ENCODE measurements at places on chromosomes 3 and 15. TPM values are rescaled to one million over a fixed set of nuclear protein-coding genes. Genes with fewer than 3 reads are reported as not detected.

SERPINI2 gene
- total RNA-seq: not detected

HTR3E gene
- not detected for total RNA-seq

SLC15A2 gene
- 63.6 TPM for total RNA-seq

OR5K2 gene
- not detected for total RNA-seq

DAPK2 gene
- 73.3 TPM for total RNA-seq

ARRDC4 gene
- total RNA-seq: 31.6 TPM

ALDH1A3 gene
- total RNA-seq: 9.9 TPM

CCDC33 gene
- not detected for total RNA-seq

HLTF gene
- 20.0 TPM for total RNA-seq

MEX3B gene
- total RNA-seq: 1.9 TPM

MINAR1 gene
- 0.26 TPM for total RNA-seq

PARP15 gene
- 9.7 TPM for total RNA-seq

- no peak for DNase-seq
Observed at GRCh38 chr3:177364236-177364635, 167.0 kb upstream of the TBL1XR1 start.

- no peak for DNase-seq
Observed at GRCh38 chr3:193546129-193546528, 8.6 kb downstream of the ATP13A4 start.

DNA sequence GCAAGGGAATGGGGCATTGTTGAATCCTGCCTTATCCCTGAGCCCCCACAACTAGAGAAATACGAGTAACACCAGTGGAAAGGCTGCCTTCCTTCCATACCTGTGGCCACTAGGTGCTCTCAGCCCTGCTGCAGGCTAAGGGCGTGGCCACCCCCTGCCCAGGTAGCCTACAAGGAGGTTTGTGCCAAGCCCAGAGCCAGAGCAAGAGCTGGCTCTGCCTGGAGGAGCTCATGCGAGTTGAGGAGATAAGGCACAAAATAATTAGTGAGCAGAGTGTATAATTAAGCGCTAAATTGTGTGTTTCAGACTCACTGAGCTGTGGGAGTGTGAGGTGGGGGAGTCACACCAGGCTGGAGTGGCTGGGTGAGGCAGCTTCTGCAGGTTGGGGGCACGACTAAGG, 49.2 kb downstream of the TPRA1 start:
- no peak for DNase-seq

- no peak for DNase-seq
Observed at GRCh38 chr15:27685644-27686043, 413.5 kb downstream of the OCA2 start.

DNA sequence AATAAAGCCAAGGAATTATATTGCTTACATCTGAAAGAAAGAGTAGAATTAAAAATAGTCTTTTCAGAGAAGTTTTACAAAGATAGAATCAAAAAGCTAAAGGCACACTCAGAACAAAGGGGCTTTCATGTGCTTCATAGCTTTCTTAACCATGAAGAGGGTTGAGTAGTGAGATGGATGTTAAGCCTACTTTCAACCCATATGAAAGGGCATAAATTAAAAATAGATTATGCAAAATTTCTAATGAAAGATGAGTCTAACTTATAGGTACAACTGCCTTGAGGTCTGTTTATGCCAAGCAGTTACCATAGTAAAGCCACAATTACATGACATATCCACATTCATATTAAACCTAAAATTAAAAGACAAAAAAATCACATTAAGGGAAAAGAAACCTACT, 223.3 kb upstream of the ARHGEF26 start:
- DNase-seq: no peak

GRCh38 chr3:168598250-168598649, 502.5 kb upstream of the GOLIM4 start:
- no peak for DNase-seq

DNA sequence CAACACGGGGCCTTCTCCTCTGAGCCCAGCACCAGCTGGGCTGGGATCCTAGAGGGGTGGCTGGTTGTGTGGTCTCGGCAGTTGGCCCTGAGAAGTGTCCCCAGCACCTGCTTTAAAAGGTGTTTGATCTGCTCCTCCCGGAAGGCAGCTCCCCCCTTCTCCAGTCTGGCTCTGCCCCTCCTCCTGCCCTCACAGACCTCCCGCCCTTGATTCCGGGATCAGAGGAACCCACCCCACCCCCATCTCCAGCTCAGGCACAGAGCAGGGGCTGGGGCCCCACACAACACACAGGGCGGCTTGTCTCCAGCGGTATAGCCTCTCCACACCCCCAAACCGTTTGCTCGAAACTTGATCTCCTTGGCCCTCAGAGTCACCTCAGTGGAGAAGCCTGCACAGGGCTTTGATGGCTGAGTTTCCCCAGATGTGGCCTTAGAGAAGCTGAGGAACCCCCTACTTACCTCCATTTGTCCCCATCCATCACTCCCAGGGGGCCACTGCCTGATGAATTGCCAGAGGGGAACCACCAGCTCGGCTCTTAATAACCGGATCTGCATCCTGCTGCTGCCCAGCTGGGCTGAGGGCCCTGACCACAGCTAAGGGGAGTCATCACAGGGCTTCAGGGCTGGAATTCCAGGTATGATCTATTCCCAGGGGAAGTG, 6.4 kb upstream of the STRA6 start:
- DNase-seq: no peak

GRCh38 chr3:78516937-78517336, 1250.9 kb downstream of the ROBO1 start:
- no peak for DNase-seq

DNA sequence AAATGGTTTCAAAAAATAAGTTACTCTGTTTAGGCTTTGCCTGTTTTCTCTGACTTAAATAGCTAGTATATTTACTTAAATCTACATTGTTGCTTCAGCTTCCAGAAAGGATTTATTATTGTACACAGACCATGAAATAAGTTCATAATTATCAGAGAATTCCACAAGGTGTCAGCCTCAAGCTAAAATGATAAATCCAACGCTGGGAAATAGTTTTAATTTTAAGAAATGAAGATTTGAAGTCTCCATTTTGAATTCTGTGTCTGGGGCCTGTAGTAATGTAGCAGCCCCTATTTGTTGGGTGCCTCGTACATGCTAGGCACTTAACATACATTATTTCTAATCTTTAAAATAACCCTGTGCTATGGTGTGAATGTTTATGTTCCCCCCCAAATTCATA, 92.6 kb upstream of the KCNMB2 start:
- DNase-seq: no peak

DNA sequence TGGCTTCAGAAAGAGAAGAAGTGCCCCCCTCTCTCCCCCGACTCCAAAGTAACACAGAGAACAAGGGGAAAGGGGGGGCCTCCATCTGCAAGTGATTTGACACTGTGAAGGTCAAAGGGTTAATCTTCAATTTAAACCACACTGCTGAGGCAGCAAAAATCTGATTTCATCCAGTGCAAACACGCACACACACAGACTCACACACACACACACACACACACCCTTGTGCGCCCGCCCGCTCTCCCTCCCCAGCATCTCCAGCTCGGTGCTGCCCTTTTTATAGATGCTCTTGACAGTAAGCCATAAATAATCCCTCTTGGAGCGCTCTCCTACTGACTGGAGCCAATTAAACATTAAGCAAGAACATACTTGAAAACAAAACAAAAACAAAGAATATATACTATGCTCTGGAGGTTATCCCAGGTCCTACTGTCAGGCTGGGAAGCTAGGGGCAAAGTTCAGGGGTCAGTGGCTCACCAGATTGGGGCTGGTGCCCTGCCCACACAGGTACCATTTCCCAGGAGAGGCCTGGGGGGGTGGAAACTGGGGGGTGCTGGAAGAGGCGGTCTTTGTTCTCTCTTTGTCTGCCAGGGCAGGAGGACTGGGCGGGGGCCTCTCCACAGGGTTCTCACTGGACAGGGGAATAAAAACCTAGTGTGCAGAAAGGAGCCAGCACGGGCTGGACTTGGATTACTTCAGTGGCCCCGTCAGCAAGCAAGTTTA, 16.3 kb downstream of the BMF start:
- DNase-seq: peak; percentile 74

GRCh38 chr3:166052440-166052839, 215.2 kb upstream of the BCHE start:
- DNase-seq: no peak

GRCh38 chr3:170469151-170470062, 50.7 kb downstream of the CLDN11 start:
- DNase-seq: no peak

- no peak for DNase-seq
Observed at GRCh38 chr3:38479431-38480092, 16.6 kb upstream of the EXOG start.

DNA sequence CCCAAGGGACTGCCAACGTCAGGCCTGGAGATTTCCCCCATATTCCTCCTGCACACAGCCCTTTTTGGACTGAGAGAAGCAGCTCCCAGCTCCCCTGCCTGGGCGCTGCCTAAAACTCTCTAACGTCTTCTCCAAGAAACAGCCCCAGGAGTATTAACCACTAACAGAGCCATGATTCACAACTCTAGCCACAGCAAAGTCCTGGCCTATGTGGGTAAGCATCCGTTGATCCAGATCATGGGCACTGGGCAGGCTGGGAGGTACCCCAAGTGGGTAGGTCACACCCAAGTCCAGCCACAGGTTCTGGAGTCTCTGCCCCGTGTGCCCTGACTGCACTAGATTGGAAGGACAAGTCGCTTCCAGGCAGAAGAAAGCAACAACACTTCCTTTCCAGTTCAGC, 31.9 kb downstream of the NBEAL2 start:
- DNase-seq: no peak

DNA sequence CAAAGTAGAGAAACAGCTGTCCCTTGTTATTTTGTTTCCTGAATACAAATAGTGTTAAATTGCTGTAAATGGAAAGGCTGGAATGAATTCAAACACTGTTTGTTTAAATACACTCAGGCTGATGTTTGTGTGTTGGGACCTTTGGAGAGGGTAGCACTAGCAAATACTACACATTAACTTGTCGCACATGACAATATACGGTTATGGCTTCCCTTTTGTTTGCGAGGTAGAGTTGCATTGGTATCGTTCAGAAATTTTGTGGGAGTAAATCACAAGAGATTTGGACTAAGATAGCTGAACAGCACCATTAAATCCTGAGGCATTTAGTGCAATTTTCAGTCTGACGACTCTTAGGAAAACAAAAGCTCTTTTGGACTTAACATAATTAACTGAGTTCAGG, 213.0 kb upstream of the ROBO2 start:
- DNase-seq: no peak

DNA sequence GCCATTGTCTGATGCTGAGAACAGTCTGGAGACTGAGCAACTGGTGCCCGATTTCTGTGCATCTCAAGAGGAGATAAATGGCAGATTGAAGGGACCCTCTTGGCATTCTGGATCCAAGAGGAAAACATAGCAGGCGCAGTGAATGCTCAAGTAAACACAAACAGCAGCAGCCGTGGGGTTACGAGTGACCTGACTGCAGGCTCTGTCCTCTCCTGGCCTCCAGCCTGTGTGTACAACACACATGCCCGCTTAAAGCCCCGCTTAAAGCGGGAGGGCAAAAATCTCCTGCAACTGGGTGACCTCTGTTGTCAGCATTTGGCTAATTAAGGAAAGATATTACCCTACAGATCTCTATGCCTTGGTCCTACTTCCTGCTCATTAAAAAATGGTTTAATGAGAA, 120.5 kb downstream of the GREM1 start:
- DNase-seq: no peak

- DNase-seq: no peak
Observed at GRCh38 chr3:167913219-167913835, 177.8 kb downstream of the SERPINI1 start.

- no peak for DNase-seq
Observed at GRCh38 chr3:116579840-116580239, 129.7 kb upstream of the TUSC7 start.
